ENCODE measurements at places on chromosomes 12 and 14.

- no peak for DNase-seq
These were observed 101.3 kb downstream of the CACNA1C start for GRCh38 chr12:2154050-2154449.

GRCh38 chr12:2583091-2583497 is 211.7 kb upstream of the FKBP4 start:
- peak; percentile 31 for DNase-seq

DNA sequence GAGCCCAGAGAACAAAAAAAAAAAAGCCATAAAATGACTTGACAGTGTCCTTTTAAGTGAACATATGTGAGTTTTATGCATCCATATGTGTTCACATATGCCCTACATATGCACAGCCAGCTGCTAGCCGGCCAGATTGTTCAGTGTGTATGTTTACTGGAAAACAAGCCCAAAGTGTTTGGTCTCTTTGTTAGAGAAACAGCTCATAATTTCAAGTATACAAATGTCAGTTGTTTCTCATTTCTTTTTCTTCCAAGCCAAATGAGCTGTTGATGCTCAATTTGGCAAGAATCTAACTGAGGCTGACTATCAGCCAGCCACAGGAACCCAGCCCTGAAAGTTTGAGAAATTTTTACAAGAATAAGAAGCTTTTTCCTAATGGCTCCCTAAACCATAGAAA is 60.8 kb upstream of the TSPAN8 start:
- no peak for DNase-seq

GRCh38 chr12:132511516-132512196 is 21.7 kb downstream of the FBRSL1 start:
- no peak for DNase-seq

DNA sequence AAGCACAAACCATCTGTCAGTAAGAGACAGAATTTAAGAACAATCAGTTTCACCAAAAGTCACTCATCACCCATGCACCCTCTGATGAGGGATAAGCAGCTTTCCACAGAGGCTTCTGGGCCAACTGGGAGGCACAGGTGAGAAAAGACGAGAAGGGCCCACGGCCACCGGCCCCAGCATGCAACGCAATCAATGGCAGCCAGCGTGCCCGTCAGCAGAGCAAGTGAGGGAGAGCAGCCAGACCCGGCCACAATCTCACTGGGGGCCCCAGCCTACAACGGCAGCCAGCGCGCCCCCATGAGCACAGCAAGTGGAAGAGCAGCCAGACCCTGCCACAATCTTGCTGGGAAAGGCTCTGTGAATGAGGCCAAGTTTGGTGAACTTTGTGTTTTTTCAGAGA is 13.3 kb downstream of the ANKLE2 start:
- no peak for DNase-seq

All from SHP77 (cell line).